ENCODE measurements at places on chromosomes 2 and 18.

DNA sequence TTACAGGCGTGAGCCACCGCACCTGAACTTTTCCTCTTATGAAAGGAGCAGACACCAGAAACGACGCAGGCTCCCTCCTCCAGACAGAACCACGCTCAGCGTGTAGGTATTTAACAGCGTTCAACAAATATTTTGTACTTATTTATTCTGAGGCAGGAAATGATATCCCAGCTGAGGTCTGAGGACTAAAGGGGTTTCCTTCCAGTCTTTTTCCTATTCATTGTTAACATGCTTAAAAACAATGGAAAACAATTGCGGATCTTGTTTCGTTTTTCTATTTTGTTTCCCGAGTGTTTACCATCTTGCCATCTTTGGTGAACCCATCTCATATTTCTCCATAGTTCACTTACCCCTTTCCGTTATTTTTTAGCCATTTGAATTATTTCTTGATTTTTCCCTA lies 43.7 kb upstream of the FOSL2 start:
- no peak for DNase-seq

DNA sequence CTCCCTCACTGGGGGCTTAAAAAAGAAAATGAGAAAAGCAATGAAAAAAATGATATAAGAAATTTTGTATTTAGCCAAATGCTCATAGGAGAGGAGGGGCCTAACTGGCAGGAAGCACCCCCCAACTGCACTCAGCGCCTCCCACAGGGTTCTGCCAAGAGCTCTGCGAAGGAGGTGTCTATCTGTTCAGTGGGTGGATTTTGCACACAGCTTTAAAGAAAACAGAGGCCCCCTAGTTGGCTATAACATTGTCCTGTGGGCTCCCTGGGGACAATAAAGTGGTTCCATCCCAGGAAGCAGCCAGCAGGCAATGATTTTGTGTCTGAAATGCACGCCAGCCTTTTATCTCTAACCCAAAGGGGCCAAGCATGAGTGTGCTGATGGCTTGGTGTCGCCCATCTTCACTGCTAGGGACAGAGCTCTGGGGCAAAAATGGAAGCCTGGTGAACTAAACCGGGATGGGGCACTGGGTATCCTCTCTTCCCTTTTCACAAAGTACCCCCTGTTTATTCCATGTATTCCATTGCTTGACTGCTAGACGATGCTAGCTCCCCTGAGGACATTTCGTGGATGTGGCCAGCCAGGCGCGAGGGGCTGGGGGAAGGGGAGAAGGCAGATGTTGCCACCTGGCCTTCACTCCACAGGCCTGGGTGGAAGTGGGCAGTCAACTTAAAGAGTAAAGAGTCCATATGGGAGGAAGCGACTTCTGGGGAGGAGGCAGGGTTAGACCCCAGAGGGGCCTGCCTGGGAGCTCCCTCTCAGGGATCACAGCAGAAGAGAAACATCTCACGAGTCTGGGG lies 205.7 kb downstream of the CYP26B1 start:
- no peak for DNase-seq

DNA sequence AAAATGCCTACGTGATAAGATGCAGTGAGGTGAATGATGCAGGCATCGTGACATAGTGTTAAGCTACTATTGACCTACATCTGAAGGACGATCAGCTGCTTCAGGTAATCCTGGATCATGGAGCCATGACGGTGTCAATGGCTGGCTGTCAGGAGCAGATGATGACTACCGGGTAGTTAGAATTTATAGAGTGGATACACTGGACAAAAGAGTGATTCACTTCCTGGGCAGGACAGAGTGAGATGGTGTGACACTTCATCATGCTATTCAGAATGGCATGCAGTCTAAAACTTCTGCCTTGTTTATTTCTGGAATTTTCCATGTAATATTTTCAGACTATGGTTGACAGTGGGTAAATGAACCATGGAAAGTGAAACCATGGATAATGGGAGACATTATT lies 29.5 kb downstream of the METTL8 start:
- no peak for DNase-seq

DNA sequence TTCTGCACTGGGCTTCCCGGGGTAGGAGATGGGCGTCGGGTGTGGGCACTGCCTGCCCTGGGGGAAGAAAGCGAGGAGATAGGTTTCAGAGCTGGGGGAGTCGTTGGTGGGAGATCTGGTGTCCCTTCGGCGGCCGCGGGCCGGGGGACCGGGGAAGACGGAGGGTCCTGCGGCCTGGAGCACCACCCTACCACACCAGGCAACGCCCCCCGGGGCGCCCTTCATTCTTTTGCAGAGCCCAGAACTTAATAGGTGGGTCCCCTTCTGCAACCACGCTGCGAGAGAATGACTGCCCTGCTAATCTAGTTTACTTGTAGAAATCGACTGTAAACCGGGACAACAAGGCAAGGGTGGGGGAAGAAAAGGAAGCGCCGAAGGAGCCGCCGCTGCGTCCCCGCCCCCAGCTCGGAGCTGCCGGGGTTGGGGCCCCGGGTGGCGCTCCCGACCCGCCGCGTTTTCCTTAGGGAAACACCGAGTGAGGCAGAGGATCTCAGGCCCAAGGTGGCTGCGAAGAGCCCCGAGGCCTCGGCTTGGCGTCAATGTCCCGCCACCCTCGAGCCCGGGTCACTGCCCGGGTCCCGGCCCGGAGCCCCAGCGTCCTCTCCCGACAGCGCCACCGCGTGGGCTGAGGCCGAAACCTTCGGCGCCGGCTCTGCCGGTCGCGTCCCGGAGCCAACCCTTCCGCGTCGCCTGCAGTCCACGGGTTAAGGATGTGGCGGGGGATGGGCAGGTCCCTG lies 5.4 kb upstream of the SATB2 start:
- DNase-seq = peak; percentile 55

GRCh38 chr2:124258140-124258880 lies 233.2 kb downstream of the CNTNAP5 start:
- DNase-seq = no peak

GRCh38 chr2:138600732-138601457 lies 99.3 kb downstream of the SPOPL start:
- DNase-seq = no peak

DNA sequence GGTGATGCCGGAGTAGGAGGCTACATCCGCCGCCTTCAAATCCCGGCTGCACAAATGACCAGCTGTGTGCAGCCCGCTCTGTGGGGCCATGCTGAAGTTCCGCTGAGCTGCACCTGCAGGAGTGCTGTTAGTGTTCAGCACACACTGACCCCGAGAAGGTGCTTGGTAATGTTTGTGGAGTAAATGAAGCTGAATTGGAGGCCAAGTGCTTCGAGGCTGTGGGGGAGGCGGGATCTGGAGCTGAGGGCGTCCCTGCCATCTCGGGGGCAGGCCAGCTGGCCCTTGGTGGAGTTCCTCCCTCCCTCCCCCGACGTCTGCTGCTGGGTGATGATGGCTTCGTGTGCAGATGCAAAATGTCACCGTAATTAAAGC lies 23.2 kb downstream of the KCNF1 start:
- no peak for DNase-seq

GRCh38 chr2:147558620-147559019 lies 286.2 kb upstream of the ACVR2A start:
- no peak for DNase-seq

DNA sequence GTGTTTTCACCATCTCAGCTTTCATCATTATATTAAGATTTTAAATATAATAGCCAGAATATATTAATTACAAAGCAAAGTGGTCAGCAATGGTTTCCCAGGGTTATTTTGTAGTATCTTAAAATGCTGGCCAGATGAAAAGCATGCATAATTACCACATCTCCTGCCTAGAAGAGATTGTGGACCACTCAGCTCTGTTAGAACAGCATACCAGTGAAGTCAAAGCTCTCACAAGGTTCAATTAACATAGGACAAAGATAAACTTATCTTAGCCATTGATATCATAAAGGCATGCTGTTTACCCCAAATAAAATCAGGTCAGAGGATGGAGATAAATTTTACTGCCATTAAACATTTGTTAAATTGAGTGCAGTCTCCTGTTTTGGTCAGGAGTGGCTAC lies 19.3 kb upstream of the PDE1A start:
- DNase-seq = no peak

DNA sequence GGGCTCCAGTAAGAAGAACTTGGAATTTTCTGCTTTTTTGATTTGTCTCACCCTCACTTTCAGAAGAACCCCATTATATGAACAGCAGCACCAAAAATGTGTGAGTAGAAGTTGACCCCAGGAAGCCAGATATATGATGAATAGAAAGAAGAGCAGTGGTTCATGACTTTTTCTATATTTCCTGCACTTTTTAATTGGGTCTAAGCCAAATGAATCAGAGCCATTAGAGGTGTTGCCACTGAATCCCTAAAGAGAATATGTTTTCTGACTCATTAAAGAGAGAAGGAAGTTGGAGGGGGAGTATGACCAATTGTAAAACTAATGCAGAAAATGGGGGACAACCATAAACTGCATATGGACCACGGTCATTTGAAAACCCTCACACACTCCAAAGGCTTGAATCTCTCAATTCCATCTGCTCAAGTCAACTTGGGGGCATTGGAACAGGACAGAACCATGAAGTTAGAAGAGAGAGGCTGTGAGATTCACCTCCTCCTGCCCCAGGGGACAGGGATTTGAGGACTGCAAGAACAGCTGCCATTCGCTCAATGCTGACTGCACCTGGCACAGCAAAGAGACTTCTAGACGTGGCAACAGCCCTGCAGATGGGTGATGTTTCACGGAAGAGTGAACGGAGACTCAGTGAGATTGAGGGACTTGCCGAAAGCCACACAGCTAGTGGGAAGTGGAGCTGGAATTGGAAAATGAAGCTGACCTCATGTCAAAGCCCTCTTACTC lies 3.0 kb downstream of the DAPL1 start:
- no peak for DNase-seq

DNA sequence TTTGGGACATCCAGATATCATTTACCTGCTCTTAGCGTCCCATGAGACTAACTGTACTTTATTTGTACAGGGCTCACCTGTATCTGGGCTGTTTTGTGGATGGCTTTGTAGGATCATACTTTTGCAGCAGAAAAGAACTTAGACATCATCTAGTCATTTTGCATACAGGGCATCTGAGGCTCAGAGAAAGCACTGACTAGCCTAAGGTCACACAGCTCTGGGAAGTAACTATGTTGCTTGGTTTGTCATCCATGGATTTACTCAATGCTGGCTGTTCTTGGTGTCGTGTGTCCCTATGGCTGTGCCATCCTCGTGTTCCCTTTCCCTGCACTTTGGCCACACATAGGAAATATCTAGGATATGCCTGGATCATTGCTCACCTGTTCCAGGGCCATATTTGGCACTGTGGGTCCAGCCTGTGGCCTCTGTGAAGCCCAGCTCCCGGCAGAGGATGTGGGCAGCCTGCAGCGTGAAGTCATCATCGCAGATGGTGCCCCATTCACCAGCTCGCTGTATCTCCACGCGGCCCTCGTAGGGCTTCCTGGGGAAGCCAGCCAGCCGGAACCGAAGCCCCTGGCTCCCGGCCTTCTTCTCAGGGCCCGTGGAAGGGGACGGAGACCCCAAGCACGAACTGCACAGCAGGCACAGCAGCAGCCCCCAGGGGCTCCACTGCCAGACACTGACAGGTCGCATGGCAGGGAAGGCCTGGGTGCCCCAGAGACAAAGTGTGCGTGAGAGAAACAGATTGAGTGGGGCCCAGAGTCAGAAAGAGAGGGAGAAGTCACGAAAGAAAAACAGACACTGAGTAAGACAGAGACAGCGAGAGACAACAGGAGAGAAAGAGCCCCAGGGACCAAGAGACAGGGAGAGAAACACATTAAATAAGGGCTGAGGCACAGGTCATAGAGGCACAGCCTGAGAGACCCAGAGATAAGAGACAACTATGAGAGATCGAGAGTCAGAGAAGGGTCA lies 1.5 kb downstream of the LOXL3 start:
- no peak for DNase-seq

DNA sequence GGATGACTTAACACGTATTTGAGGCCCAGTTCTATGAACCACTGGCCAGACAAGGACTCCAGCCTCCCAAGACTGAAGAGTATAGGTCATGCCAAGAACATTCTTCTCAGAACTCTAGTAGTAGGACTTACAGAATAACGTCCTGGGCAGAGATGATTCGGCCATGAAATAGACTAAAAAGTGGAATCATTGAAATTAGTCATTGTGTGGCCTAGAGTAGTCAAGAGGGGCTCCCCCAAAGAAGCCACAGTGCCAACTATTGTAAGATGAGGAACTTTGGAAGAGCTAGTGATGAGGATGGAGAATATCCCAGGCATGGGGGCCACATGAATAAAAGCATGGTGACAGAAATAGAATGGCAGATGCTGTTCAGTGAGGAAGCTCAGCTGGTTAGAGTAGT lies 101.1 kb downstream of the TRIB2 start:
- DNase-seq = no peak

GRCh38 chr2:182894174-182894573 lies 27.7 kb upstream of the FRZB start:
- no peak for DNase-seq

DNA sequence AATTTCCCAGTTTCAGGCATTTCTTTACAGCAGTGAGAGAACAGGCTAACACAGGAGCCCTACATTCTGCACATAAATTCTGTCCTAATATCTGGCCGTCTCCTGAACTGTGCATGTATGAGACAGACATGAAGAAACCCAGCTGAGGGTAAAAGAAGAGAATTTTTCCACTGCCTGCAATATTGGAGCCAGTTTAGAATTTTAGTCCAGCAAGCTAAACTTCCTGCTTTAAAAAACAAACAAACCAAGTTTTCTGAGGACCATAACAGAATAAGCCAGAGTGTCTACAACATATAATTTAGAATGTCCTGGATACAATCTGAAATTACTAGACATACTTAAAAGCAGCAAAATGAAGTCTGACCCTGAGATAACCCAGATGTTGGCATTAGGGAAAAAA lies 215.1 kb upstream of the KLHL29 start:
- DNase-seq = no peak

GRCh38 chr2:134136731-134137130 lies 117.1 kb upstream of the MGAT5 start:
- DNase-seq = no peak

- DNase-seq = no peak
These were observed 156.1 kb upstream of the VRK2 start for GRCh38 chr2:57890464-57890863.

- DNase-seq = no peak
These were observed 11.9 kb downstream of the IL18RAP start for GRCh38 chr2:102434655-102435381.

DNA sequence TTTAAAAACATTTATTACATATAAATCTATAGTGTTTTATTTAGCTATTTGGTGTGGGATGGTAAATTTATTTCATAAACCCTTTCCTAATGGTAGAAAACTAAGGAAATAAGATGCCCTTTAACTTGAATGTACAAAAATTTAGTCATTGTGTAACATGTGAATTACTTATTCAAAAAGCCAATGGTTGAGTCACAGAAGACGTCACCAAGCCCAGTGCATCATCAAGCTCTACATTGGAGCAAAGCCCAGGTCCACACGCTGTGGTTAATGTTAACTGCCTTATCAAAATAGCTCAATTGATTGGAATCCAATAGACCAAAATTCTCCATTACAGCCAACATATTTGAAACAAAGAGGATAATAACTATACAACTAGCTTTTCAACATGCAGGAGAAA lies 145.5 kb upstream of the LYPD1 start:
- no peak for DNase-seq

- DNase-seq = no peak
These were observed 111.3 kb downstream of the CMPK2 start for GRCh38 chr2:6754419-6754818.
